ENCODE measurements at places on chromosomes 7 and 10.

GRCh38 chr7:2441430-2442058, 34.7 kb downstream of the GRIFIN start:
- DNase-seq = no peak

GRCh38 chr10:86287966-86288579, 78.5 kb downstream of the GRID1 start:
- DNase-seq = no peak

DNA sequence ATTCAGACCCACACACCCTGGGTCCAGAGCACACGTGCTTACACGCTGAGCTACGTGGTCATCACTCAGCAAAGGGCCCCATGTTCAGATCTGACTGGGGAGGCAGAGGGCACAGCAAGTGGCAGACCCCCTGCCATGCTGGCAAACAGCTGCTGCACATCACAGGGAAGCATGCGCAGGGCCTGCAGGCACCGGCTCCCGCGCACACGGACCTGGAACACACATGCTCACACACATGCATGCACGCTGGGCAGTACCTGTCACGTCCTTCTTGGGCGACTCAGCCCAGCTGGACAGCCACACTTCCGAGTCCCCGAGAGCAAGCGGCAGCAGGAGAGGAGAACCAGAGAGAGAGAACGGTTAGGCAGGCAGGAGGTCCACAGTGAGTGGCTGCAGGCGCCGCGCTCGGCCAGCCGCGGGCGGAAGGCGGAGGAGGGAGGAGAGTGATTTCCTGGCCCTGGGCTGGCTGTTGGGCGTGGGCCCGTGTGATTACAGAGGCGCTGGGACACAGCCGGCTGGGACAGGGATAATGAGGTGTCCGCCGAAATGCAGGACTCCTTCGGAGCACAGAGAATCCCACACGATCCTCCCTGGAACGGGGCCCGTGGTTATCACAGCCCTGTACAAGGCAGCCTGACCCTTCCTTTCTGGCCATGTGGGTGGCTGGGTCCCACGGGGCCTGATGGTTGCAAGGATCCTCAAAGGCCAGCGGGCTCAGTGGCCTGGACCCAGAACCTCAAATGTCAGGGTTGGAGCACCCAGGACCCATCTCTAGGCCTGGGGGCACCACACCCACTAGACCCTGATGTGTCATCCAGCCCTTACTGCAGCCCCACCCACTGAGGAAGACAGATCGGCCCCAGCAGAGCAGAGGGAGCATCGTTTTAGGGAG, 175.1 kb downstream of the NEURL1 start:
- no peak for DNase-seq

DNA sequence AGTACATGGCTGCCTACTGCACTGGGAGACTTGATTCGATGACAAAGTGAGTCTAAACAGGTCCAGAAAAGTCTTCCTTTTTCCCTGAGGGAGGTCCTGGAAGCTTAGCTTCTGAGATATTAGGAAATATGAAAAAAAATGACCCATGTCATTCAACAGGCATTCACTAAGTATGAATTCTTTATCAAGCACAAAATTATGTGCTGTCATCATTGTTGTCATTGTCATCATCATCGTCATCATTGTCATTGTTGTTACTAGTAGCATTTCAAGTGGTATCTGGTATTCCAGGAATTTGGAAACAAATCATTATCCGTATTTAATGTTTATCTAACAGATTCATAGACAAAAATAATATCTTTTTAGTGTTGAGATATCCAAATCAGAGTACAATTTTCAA, 49.7 kb upstream of the HECTD2 start:
- no peak for DNase-seq

GRCh38 chr10:88226071-88226659, 357.0 kb downstream of the RNLS start:
- no peak for DNase-seq

DNA sequence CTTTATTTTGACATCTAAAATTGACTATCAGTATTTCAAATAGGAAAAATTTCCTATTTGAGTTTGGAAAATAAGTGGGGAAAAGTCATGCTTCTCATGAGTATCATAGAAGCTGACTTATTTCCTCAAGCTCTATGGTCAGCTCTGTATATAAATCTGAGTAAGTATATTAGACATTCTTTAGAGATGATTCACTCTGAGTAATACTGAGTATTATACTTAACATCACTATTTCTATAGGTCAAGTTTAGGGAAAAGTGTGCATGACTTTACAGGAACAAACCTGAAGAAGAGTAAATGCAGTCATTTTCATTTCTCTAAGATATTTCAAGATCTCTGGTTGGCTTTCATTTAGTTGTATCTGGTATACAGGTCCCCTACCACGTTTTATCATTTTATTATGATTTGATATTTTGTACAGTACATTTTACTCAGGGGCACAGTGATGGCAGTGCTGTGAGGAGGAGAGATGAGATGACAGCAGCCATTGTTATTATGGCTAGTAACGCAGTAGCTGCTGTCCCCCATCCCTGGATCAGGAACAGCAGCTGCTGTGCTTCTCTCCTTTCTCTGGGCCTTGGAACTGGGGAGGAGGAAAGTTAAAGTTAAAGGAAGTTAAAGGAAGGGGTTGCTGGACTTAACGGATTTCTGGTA, 15.2 kb downstream of the SND1 start:
- no peak for DNase-seq

DNA sequence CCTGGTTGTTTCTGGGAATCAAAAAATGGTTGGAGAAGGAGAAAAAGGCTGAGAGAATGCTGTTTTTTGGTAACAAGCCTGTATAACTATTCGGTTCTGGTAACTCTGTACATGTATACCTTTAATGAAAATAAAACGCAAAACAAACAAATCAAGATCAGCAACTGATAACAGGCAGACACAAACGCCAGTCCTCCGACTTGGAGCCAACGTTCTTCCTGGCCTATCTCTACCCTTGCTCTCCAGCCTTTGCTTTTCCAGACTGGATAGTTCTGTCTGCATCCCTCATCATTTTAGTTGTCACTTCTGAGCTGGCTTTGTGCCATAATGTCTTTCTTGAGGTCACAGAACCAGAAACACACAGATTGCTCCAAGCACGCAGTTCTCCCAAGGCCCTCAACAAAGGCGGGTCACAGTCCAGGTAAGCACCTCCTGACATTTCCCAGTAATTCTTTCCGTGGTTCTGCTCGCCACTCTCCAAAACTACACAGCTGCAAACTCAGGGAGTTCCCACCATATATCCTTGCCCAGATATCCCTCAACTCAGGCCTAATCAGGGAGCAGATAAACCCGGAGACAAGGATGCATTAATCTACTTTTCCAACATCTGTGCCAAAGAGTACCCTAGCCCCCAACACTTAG, 20.2 kb downstream of the HIP1 start:
- no peak for DNase-seq

DNA sequence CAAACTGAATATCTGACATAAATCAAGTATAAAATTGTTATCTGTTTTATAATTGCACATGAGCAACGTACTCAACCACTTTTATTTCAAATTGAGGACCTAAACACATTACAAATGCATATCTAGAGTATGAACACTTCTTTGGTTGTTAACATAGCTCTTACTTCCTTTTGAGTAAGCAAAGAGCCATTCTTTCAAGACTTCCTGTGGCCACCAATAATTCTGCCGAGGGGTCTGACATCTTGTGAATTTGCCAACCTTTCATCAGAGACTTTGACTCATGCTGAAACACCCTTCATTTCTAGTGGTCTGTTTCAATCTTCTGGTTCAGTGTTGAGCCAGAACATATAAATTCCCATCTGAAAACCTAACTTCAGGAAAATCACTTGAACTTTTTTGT, 59.4 kb downstream of the CDK14 start:
- no peak for DNase-seq

- DNase-seq = no peak
These were observed 266.0 kb downstream of the GRID1 start for GRCh38 chr10:86100581-86101061.

DNA sequence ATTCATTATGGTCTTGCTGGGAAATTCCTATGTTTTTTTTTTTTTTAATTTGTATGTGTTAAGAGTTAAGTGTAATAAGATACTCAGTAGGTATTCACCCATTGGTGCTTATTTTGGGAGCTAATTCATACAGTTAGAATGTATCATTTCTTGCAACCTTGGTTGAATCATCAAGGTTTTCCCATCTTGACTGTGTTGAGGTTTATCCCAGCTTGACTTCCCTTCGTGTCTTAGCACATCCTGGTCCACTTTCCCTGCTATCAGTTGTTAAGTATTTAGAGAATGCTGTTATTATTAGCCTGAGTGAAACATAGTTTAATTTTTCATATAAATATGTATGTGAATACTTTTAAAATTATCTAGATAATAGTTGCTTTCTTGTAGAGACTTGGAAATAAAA, 20.8 kb downstream of the RALA start:
- DNase-seq = no peak

- no peak for DNase-seq
These were observed 51.3 kb downstream of the MDFIC start for GRCh38 chr7:114973147-114973546.

DNA sequence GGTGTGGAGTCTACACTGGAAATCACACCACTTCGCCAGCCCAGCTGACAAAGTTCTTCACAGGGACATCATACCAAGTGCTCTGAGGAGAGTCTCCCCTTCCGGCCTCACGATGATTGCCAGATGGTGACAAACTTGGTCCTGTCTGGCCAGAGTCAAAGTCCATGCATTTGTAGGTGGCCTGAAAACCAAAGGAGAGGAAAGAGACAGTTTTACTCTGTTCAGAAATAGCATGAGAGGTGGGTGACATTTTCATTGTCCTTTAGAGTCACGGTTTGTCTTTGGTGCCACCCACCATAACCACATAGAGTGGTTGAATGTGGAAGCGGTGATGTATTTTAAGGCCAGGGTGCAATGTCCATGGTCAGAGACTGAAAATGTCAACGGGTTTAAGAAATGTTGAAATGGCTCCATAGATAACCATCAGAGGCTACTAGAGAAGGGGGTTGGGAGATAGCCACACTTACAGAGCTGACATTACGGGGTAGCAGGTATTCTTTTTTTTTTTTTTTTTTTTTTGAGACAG, 33.0 kb downstream of the BTBD16 start:
- DNase-seq = no peak

GRCh38 chr10:62153191-62153590, 115.5 kb downstream of the RTKN2 start:
- DNase-seq = no peak

- DNase-seq = no peak
These were observed 87.4 kb downstream of the CHN2 start for GRCh38 chr7:29281782-29282541.

GRCh38 chr7:157788573-157788972, 451.8 kb downstream of the DNAJB6 start:
- DNase-seq = no peak

DNA sequence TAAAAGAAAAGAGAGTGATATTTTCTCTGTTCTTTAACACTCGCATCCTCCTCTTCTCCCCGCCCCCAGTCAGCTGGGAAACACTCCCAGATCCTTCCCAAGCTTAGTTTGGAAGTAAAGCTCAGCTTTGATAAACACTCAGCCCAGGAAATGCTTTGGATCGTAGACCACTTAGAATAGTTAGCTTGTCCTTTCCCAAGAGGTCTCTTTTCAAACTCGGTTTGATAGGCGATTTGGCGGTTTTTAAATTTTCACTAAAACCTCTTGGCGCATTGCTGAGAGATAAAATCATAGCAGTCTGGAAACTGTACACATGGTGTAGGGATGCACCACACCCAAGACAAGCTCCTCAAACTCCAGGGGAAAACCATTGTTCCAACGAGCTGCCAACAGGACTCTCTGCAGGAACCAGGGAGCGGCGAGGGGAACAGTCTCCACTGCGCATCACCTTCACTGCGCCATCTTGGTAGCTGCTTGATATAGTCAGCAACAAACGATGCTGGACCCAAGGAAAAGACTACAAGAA, 22.3 kb downstream of the SMURF1 start:
- no peak for DNase-seq

DNA sequence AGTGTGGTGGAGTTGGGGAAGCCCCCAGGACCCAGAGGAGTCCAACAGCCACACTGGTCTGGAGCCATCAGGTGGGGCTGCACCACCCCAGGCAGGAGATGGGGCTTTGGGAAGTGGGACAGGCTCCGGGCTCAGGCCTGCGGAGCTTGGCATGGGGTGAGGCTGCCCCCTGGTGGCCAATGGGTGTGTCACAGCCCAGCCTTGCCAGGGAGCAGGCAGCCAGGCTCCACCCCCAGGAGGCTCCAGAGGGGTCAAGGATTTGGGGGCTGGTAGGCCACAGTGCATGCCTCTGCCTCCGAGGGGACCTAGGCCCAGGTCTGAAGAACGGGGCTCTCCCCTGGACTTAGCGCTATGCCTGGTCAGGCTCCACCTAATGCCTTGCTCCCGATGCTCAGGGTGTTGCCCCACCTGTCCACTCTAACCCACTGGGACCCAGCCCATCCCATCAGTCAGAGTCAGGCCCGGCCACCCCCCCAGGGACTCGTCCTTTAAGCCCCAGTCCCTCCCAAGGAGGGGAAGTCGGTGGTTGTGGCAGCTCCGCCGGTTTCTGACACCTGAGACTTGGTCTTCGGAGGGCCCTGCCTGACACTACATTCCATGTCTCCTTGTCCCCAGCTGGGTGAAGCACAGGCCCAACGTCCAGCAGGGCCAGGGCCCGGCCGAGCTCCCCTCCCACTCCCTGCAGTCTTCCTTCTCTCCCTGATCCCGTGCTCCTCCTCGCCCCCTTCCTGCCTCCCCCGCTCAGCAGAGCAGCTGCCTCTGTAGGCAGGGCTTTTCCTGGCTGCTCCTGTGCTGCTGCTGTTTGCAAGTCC, 11.3 kb upstream of the SAMD8 start:
- DNase-seq = no peak

GRCh38 chr10:34177445-34177844, 637.7 kb downstream of the PARD3 start:
- no peak for DNase-seq

- DNase-seq = no peak
These were observed 312 bp downstream of the PDCD11 start for GRCh38 chr10:103396789-103397087.

DNA sequence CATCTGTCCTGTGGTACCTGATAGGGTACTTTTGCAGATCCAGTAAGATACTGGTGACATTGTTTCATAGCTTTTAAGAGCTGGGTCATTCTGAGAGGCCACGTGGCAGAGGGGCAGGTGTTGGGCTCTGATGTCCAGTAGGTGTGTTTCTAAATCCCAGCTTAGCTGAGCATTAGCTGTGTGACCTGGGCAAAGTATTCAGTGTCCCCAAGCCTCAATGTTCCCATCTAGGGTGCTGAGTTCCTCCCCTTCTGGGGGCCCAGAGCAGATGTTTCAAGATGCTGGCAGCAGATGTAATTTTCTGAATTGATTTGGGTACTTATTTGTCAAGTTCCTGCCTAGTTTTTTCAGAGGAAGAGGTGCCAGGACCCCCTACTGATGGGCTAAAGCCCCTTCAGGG, 52.9 kb downstream of the NEURL1 start:
- no peak for DNase-seq
